ENCODE measurements at places on chromosomes 16 and 17.

- DNase-seq = peak; percentile 31
Observed at GRCh38 chr16:87966064-87966645, 14.9 kb downstream of the BANP start.

DNA sequence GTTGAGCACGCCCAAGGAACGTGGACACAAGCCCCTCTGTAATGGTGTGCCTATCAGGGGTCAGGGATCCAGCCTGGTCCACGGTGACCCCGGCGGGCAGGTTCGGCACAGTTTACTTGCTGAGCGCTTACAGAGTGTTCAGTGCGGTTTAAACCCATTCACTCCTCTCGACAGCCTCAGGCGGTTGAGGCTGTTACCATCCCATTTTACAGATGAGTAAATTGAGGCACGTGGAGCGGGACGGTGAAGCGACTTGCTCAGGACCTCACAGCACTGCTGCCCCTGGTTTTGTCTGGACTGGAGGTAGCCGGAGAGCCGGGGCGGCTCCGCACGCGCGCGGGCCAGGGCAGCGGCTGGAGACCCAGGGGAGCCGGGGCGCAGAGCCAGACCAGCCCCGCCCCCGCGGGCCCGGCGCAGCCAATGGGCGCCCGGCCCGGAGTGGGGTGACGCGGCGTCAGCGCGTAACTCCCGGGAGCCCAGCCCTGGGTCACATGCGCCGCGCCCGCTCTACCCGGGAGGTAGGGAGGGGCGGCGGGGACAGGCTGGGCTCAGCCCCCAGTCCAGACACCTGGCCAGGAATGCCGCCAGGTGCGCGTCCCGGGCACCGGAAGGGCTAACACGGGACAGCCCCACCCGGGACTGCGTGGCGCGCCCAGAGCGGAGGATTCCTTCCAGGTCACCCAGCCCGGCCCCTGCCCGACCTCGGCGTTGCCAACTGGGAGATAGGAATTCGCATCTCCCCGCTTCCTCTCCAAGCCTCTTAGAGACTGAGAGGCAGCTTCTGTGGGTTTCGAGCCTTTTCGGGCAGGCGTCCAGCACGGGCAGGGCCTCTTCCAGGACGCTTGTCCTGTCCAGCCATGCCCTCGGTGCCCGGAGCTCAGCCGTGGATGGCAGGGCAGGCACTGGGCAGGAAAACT, 3.3 kb upstream of the SREBF1 start:
- peak; percentile 98 for DNase-seq

DNA sequence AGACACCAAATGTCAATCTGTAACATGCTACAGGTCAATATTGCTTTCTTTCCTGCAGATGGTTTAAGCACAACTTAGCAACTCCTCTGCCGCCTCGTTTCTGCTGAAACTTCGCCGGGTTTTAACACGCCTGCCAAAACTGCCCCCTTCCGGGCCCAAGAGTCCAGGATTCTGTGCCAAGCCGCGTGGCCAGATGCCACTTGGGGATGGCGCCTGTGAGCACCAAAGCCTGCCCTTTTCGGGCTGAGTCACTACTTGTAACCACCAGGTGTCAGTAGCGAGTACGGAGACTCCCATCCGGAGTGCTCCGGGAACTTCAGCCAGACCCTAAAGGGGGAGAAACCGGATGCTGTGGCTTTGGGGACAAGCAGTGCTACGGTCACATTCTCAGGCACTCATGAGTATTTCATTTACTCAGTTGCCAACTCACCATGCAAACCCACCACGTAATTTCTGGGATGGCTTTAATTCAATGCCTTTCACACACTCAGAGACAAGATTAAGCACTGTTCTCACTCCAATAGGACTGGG, 7.8 kb downstream of the PMP22 start:
- DNase-seq = peak; percentile 95

- DNase-seq = no peak
Observed at GRCh38 chr16:75947626-75948239, 221.4 kb upstream of the CPHXL start.

- peak; percentile 91 for DNase-seq
Observed at GRCh38 chr17:46822388-46822921, 4.0 kb upstream of the WNT3 start.

GRCh38 chr16:48194828-48195556, 39.2 kb upstream of the ABCC12 start:
- DNase-seq = no peak

DNA sequence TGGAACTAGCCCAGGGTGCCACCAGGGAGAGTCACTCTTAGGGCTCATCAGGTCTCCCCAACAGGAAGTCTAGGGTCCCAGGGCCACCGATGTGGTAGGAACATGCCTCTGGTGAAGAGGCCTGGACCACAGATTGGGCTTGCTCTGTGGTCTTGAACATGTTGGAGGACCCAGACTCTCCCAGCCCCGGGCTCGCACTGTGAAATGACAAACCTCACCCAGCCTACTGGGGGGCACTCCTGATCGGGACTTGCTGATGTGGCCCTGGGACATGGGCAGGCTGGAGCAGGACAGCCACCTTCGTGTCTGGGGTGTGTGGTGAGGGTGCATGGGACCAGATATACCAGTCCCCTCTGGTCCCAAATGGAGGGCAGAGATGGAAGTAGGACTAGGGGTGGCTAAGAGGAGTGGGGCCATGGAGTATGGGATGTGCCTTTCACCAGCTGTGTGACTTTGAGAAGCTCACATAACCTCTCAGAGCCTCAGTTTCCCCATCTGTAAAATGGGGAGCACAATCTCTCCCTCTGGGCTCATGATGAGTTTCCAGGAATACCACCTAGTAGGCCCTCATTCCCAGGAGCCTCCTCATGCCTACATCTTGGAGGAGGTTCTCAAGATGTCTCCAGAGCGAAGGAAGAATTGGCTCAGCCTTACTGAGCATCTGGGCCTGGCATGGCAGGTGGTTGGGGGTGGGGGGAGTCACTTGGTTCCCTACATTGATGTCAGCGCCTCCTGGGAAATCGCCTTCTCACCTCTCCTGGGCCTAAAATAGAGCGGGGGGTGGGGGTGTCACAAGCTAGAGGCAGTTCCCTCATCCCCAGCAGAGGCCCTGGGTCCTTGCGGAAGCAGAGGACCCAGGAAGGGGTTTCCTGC, 1.5 kb upstream of the ADAM11 start:
- DNase-seq = peak; percentile 51

- no peak for DNase-seq
Observed at GRCh38 chr16:29831490-29831889, 11.2 kb downstream of the MVP start.

DNA sequence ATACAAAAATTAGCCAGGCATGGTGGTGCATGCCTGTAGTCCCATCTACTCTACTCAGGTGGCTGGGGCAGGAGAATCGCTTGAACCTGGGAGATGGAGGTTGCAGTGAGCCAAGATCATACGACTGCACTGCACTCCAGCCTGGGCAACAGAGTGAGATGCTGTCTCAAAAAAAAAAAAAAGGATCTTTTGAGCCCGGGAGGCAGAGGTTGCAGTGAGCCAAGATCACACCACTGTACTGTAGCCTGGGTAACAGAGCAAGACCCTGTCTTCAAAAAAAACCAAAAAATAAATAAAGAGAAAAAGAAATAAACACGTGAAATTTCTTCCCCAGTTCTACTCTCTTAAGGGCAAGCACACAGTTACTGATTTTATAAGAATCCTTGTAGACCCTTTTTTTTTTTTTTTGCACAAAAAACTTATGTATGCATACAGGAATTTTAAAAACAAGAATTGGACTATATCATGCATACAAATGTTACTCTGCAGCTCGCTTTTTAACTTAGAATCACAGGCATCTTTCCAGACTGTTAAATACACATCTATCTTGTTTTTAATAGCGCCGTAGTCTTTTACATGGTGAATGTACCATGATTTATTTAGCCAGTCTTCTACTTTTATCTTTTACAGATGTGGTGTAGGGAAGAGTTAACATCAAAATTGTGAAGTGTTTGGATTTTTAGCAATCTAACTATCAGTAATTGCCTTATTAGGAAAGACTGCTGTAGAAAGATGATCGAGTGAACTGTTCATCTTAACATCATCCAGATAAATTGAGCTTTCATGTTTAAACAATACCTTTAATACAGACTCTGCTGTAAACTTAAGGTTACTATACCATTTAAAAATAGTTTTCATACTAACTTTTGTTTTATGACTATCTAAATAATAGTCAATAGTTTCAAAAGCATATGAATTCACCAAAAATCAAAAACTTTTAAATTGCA, 14.6 kb downstream of the CDH3 start:
- no peak for DNase-seq

DNA sequence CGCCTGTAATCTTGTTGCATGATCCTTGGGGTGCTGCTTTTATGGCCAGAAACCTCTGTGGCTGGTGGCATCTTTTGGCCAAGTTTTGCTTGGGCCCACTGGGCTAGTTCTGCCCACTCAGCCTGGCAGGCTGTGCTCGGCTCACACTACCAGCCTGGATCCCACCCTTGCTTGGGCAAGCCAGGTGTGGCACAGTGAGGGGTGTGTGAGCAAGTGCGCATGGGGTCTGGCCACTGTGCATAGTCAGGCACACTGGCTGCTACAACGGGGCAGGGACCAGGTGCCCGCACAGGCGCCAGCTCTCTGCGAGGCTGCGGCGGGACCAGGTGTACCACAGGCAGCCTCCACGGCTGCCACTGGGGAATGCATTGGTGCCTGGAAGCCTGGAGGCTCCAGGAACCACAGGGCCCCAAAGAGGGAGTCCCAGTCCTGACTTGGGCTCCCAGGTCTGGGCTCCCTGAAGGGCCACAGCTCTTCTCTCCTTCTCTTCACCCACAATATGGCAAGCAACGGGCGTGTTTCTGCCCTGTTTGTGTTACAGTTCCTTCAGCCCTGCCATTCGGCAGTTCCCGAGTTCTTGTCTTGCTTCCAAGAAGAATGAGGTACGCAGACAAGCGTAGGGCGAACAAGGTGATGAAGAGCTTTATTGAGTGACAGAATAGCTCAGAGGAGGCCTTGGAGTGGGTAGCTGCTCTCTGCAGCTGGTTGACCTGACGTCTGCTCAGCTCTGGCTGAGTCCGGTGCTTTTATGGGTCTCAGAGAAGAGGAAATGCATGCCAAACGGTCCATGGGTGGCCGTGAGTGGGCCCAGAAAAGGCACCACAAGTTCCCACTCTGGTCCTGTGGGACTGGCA, 26.7 kb upstream of the PRM1 start:
- no peak for DNase-seq

DNA sequence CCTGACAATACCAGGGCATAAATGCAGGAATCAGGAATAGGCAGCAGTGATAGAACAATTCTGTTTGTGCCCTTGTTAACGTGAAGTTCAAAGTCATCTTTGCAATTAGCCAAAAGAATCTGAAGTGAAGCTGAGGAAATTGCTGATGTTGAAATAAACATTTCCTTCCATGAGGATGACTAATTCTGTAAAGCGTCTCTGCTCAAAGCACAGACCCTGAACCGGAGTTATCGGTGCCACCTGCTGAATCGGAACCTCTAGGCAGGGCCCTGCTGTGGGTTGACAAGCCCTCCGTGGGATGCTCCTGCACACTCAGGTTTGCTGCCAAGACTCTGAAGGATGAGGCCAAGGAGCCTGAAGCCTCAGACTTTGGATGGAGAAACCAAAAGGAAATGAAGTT, 37.0 kb upstream of the CDH1 start:
- DNase-seq = no peak

DNA sequence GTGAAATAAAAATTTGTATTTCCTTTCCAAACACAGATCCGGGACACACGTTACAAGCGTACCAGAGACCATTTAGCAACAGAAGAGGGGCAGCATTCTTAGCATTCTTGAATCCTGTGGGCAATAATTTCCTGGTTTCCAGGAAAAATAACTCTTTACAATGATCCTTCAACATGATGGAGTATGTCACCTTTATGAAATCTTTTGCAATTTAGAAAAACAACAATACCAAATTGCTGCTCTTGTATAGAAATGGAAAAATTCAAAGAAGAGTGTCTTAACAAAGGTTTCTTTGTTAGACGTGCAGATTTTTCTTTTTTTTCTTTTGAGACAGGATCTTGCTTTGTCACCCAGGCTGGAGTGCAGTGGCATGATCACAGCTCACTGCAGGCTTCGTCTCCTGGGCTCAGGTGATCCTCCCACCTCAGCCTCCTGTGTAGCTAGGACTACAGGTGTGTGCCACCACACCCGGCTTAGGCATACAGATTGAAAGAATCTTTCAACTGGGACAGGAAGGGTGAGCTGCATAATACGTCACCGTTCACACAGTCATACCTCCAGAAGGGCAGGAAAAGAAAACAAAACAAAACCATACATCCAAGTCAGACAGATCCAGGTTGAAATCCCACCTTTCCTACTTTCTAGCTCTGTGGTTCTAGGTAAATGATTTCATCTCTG, 10.8 kb upstream of the GCSH start:
- no peak for DNase-seq

All from endodermal cell (in vitro differentiated cells).